PC-3 (cell line): ENCODE measurements at places on chromosomes 3 and 15.

DNA sequence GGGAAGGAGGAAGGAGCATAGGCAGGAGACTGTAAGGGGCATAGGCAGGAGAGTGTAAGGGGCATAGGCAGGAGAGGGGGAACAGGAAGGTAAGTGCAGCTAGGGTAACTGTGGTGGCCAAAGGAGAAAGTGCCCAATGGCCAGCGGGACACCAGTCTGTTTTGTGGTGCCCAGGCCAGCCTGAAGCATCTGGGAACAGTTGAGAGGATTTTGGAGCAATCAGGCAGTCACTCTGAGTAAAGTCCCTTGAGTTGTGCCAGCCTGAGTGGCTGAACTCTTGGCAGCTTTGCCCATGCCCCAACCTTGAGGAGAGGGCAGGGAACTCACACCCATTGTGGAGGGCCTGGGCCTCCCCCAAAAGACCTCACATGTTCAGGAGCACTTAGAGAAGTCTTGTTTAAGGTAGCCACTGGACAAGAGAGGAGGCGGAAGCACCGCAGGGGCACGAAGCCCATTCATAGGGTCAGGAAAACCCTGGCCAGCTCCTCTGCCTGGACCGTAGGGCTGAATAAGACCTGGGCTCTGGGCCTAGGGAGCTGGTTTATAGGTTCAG is 3.5 kb upstream of the TGM5 start:
- no peak for DNase-seq

GRCh38 chr3:197782230-197782629 is 8.8 kb upstream of the LRCH3 start:
- no peak for DNase-seq

- DNase-seq, result peak; percentile 25
Observed at GRCh38 chr3:194496217-194496919, 9.6 kb upstream of the ATP13A3 start.

- DNase-seq, result no peak
Observed at GRCh38 chr3:194673761-194674160, 1.8 kb upstream of the LSG1 start.

- peak; percentile 46 for DNase-seq
Observed at GRCh38 chr3:35665390-35666055, 26.2 kb downstream of the ARPP21 start.

- no peak for DNase-seq
Observed at GRCh38 chr15:60218256-60218655, 179.5 kb downstream of the ANXA2 start.

GRCh38 chr3:50226888-50227389 is 9.1 kb upstream of the GNAI2 start:
- DNase-seq, result peak; percentile 60

DNA sequence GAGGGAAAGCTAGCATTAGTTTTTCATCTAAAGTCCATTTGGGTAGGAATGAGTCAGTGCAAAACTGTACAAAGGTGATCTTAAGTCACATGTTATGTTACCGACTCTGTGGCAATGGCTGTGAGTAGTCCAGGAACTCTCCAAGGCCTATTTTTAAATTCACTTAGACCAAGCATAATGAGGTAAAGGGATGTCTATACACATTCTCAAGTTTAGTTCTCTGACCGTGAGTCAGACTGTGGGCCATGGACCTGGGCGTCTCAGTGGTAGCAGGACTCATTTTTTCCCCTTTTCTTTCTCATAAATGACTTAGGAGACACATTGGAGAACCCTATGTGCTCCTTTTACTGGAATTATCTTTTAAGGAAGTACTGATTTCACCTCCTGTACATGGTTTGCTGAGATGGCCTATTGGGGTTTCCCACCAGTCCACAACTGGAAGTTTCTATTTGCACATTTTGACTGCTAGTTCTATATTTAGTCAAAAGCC is 488.7 kb upstream of the TPRG1 start:
- DNase-seq, result peak; percentile 59

DNA sequence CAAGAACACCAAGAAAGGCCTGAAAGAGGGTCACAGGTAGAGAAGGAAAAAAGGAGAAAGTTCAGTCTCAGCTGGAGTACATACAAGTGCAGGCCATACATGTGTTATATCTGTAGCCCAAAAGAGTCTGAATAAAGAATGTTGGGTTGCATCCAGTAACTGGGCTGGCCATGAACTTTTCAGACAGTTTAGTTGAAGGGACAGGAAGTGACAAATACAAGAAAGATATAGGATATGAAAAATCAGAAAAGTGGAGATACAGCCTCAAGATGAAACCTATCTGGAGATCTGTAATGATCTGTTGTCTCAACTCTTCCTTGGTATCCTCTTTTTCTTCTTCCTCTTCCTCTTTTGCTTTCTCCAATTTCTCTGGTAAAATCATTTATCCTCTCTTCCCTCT is 671.7 kb downstream of the MECOM start:
- DNase-seq, result peak; percentile 16

GRCh38 chr3:154786724-154787123 is 293.4 kb upstream of the MME start:
- DNase-seq, result no peak

DNA sequence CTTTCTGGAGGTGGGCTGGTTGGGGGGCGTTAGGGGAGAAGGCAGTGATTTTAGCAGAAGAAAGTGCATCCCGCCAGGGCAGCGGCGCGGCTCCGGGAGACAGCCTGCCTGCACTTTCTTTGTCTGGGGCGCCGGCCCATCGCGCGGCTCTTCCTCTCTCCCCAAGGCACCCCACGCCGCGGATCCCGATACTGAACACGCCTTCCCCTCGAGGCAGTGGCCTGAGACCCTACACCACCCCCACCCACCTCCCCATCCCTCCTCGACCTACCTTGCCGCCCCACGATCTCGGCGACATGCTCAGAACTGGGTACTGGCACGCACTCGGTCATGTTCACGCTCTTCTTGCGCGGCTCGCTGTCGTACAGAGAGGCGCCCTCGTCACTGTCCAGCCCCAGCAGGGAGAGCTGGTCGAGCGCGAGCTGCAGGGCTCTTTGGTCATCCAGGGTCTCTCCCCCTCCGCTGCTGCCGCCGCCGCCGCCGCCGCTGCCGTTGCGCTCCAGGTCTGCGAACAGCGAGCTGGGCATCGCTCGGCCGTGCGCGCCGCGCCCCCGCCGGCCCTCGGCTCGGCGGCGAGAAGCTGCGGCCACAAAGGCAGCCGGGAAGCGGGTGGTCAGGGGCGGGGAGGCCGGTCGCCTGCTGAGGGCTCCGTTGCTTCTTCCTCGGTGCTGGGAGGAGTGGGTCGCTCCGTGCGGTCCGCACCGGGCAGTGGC is 483 bp downstream of the MEX3B start:
- DNase-seq, result no peak

DNA sequence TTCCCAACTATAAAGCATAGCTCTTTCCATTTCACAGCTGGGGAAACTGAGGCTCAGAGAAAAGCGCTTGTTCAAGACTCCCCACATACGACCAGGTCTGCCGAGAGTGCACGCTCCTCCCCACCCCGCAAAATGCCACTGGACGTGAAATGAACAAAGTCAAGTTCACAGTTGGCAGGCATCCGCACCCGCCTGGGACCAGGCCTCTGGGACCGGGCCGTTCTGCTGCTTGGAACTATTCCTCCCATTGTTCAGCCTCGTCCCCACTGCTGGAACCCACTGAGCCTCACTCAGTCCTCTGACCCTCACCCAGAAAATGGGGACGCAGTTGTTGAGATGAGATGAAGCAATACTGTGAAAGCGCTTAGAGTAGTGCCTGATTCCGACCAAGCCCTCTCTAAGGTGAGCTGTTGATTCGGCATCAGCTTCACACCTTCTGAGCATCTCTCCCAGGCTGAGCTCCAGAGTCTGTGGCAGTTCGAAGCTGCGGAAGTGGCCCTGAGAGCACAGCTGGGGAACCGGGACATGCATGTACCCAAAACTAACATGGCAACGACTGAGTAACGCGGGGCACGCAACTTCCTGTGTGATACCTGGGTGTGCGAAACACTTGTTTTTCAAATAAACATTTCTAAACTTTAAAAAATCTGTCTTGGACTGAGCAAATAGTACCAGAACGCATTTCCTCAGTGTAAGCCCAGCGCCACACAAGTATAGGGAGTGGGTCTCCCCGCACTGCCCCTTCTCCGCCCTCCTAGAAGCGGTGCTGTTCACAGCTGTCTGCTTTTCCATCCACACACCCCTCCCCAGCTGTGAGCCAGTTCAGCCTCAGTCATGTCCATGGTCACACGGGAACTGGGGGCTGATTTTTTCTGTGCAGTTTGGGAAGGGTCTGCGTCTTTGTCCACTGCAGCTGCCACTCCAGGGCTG is 93.4 kb downstream of the CHSY1 start:
- DNase-seq, result no peak

DNA sequence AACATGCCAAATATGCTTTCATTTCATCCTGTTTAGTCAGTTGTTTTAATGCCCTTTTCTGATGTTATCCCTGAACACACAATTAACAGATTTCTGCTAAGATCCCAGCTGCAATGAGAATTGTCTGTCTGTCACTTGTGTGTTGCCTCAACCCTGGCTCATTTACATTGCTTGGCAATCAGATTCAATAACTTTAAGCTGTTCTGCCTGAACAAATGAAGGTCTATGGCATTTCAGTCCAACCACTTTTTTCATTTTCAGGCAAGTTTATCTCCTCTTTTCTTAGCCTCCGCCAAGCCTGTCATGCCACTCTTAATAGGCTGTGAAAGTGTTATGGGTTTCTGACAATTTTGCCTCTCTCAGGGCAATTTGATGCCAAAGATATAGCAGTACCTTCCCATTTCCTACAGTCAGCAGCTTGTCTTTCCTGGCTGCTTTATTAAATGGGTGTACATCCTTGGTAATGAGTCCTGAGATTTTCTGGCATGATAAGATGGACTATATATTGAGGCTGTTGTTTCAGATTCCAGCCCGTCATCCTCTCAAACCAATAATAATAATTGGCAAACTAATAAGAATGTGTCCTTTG is 68.7 kb upstream of the ADAMTS9 start:
- no peak for DNase-seq

GRCh38 chr3:174220775-174221554 is 638.2 kb upstream of the NAALADL2 start:
- DNase-seq, result no peak

DNA sequence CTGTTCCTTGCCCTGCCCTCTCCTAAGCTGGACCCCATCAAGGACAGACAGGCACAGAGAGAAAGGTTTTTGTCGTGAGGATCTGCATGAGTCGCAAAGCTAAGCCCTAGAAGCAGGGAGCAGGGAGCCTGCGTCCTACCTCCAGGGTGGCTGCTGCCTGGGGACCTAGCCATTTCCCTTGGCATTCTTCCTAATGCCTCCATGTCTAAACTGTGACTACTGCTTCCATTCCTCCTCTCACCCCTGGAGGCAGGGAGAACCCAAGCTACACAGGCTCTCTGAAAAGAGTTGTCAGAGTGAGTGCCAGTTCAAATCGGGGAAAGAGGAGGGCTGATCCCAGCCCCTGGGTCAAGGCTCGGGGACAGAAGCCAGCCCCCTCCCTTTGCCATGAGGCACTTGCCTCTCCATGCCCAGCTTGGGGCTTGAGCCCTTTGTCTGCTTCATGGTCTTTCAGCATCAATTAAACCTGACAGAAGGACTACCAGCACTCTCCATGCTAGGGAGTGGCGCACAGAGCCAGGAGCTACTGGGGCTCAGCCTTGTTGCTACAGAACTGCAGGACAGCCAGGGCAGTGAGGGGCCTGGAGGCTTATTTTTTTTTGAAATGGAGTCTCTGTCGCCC is 2.4 kb downstream of the GCHFR start:
- DNase-seq, result no peak

- DNase-seq, result peak; percentile 83
Observed at GRCh38 chr15:89090791-89091626, 2.8 kb downstream of the ABHD2 start.

DNA sequence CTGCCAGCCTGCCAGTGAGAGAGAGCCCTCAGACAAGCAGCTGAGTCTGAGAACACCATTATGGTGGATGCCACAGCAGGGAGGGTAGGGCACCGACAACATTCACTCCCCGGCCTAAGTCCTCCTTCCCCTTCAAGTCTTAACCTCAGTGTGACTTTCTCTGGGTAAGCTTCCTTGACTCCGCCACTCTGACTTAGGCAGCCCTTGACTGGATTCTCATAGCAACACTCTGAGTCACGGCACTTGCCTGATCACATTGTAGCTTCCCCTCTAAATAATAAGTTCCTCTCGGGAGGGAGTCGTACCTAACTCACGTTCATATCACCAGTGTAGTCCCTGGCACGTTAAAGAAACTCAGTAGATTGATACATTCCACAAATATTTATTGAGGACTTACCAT is 180.5 kb downstream of the FOXB1 start:
- DNase-seq, result peak; percentile 10

DNA sequence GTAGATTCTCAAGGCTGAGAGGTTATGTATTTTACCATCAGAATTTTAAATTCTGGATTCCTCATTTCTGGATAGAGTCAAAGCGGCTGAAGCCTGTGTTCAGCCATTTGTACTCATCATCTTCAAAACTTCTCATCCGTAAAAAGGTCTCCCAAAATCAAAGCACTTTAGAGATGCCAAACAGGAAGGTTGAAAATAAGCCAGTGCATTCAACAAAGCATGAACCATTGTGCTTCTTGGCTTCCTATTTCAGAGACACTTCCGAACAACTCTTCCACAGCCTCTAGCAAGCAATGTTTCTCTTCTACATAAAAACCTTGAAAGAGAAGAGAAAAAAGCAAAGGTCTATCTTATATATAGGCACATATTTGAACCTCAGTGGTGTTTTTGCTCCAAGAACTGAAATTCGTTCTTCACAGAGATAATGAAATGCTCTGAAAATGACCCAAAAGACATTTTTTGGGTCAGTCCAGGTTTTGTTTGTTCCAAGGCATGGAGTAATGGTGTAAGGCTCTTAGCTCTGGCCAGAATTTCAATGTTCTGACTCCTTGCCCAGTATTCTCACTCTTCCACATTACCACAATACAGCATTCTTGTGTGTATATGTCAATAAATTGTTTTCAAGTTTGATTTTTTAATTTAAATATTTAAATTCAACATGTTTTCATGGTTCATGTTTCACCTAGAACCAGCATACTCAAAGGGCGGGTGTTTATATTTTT is 163.1 kb downstream of the STAC start:
- DNase-seq, result no peak

DNA sequence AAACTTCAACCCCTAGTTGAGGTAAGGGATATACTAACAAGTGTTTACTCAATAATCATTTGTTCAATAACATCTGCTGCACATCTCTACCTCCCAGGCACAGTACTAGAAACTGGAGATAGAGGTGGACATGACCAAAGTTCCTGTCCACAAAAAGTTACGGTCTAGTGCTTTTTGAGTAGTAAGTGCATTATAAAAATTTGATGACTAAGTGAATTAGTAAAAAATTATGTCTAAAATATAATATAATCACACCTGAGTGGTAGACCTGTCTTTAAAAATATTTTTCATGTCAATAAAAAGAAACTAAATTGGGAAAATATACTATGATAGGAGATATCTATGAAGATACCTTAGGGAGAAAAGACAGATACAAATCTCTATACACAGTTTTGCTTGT is 121.5 kb upstream of the FHIT start:
- DNase-seq, result no peak

- peak; percentile 68 for DNase-seq
Observed at GRCh38 chr3:69204315-69204957, 82.0 kb upstream of the LMOD3 start.

DNA sequence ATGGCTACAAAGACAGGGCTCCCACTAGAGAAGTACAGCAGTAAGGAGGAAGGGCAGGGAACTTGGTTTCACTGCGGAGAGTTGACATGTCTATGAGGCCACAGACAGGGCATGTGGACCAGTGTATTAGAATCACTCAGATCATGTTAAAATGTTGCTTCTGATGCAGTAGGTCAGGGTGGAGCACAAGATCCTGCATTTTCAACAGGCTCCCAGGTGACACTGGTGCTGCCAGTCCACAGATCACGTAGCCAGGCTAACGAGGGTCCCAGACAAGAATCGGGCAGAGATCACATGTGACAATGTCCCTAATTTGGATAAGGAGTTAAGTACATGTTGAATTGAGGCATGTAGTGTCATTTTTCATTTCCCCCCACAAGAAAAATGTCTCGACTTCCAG is 73.6 kb downstream of the SPSB4 start:
- DNase-seq, result no peak
